Fibroblast of upper back skin (primary cell): ENCODE measurements at places on chromosomes 3 and 15.

GRCh38 chr15:84904419-84904818, 20.0 kb downstream of the SLC28A1 start:
- peak; percentile 23 for DNase-seq

GRCh38 chr15:64720188-64720587, 55.2 kb downstream of the RBPMS2 start:
- no peak for DNase-seq

- DNase-seq = no peak
Measured at GRCh38 chr3:69409011-69409410, 23.1 kb upstream of the FRMD4B start.

GRCh38 chr3:152942366-152942765, 107.4 kb downstream of the P2RY1 start:
- no peak for DNase-seq

- DNase-seq = no peak
Measured at GRCh38 chr3:94709249-94709902, 646.5 kb downstream of the NSUN3 start.

- DNase-seq = no peak
Measured at GRCh38 chr3:134941820-134942219, 146.8 kb downstream of the EPHB1 start.

DNA sequence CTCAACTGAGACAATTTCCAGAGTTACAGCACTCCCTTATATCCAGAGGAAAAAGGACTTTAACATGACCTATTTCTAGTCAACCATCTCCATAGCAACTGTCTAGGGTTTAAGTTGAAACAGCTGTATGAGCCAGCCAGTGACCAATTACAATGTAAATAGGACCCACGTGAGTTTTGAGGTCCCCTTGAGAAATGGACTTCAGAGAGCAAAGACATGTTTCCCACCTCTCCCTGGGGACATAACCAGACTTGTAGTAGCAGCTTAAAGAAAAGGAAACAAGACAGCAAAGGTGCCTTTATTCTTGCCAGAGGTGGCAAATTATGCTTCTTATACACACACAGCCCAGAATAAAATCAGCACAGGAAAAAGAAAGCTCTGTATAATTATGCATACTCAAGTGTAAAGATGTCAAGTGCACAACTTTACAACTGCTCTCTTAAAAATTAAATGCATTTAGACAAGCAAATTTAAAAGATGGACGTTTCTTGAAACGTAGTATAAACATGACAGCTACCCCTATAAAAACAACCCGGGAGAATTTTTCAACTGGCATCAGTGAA, 40.2 kb downstream of the SUMF1 start:
- peak; percentile 84 for DNase-seq

- DNase-seq = no peak
Measured at GRCh38 chr15:26702381-26702780, 70.5 kb downstream of the GABRB3 start.

DNA sequence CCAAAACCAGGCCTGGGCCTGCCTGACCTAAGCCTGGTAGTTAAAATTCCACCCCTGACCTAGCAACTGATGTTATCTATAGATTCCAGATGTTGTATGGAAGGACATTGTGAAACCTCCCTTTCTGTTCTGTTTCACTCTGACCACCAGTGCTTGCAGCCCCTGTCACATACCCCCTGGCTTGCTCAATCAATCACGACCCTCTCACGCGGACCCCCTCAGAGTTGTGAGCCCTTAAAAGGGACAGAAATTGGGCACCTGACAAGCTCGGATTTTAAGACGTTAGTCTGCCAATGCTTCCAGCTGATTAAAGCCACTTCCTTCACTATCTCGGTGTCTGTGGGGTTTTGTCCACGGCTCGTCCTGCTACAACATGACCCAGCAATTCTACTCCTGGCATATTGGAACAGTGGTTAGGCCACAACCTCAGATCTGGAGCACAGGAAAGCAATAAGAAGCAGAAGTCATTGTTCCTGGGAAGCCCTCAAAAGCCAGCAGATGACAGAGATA, 36.7 kb upstream of the LHFPL4 start:
- DNase-seq = no peak

DNA sequence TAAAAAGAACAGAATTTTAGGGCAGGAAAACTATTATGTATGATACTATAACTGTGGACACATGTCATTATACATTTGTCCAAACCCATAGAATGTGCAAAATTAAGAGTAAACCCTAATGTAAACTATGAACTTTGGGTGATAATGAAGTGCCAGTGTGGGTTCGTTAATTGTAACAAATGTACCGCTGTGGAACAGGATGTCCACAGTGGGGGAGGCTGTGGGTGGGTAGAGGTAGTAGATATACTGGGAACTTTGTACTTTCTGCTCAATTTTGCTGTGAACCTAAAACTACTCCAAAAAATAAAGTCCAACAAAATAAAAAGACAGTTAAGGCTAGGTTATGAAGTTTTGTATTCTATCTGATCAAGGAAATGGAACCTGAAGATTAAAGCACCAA, 24.8 kb downstream of the CD96 start:
- no peak for DNase-seq

GRCh38 chr3:43506644-43507043, 115.2 kb downstream of the ANO10 start:
- DNase-seq = no peak

DNA sequence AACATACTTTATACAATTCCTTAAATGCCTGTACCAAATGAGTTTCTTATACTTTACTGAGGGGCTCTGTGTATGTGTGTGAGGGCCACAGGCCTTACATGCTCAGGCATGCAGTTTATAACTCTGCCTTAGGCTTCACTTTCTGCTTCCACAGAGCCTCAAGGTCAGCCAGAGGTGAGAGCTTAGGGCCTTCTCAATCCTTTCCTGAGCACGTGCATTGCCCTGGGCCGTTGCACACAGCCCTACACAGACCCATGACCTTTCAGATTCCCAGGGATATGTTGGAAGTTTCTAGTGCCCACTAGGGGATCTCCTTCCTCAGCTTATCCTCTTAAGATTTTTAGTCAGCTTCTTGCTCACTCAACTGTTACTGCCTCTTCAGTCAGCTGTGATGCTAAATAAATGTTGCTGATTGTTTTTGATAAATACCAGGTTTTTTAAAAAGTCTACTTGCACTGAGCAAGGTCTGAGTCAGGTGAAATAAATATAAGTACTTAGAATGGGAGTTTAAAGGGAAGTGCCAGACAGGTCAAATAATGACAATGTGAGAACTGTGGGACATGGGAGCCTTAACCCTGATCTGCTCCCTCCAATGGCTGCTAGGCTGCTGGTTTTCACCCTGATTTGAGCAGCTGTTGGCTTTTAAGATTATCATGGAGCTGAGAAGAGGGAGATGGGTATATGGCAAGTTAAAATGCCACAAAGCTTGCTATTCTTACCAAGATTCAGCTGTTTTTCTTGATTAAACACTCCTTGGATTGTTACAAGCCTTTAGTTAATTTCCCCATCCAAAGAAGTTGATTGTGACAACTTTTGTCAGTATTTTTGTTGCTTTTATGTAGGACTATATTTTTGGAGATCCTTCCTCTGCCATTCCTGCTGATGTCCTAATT, 169.5 kb downstream of the PLD1 start:
- DNase-seq = peak; percentile 62

- peak; percentile 57 for DNase-seq
Measured at GRCh38 chr3:30203301-30203700, 403.1 kb upstream of the TGFBR2 start.

- no peak for DNase-seq
Measured at GRCh38 chr15:47404877-47405276, 312.4 kb upstream of the SEMA6D start.

- DNase-seq = peak; percentile 29
Measured at GRCh38 chr3:186589121-186589520, 18.6 kb downstream of the DNAJB11 start.

GRCh38 chr15:93703092-93703739, 528.1 kb upstream of the MCTP2 start:
- peak; percentile 90 for DNase-seq

GRCh38 chr3:58366699-58367098, 34.0 kb downstream of the PXK start:
- DNase-seq = peak; percentile 47

- no peak for DNase-seq
Measured at GRCh38 chr3:126998320-126998719, 15.4 kb downstream of the PLXNA1 start.

DNA sequence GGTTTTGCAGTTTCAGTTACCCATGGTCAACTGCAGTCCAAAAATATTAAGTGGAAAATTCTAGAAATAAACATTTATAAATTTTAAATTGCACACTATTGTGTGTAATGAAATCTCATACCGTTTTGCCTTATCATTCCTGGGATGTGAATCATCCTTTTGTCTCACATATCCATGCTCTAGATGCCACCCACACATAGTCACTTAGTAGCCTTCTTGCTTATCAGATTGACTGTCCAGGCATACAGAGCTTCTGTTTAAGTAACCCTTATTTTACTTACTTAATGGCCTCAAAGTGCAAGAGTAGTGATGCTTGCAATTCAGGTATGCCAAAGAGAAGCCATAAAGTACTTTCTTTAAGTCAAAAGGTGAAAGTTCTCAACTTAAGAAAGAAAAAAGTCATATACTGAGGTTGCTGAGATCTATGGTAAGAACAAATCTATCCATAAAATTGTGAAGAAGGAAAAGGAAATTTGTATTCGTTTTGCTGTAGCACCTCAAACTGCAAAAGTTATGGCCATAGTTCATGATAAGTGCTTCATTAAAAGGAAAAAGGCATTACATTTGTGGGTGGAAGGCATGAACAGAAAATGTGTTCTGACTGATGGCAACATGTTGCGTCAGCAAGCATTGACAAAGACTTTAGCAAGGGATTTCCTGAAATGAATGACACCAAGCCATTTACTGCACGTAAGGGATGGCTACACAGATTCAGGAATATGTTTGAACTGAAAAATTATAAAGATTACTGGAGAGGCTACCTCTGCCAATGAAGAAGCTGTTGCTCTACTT, 43.8 kb downstream of the SPATA16 start:
- DNase-seq = peak; percentile 1

GRCh38 chr3:119035014-119035346, 334 bp upstream of the IGSF11 start:
- DNase-seq = no peak

DNA sequence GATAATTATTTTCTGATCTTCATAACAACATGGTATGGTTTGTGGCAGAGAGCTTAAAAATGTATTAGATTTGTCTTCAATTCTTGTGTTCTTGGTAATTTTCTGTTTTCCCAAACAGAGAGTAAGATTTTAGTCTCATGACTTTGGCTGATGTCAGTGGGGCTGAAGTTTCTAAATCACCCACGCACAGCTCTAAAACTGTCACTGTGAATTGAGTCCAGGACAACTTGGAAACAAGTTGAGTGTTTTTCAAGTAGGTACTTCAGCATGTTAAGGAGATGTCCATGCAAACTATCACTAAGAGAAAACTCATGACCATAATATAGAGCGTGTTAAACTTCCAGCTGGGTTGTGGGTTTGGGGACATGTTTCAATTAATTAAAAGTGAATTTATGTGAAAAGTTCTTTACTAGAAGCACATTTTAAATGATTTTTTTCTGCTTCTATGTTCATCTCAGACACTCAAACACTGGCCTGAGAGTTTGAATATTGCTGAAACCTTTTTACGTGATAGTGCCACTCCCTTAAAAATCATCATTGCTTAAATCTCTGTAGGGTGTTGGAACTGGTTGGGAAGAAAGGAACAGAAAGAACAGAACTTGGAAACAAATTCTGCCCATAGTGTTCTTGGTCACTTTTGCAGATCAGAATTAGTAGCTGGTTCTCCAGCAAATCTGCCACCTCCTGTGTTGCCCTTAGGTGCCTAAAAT, 89.8 kb downstream of the KLHL25 start:
- DNase-seq = no peak

GRCh38 chr3:160852856-160853255, 96.8 kb downstream of the PPM1L start:
- no peak for DNase-seq

DNA sequence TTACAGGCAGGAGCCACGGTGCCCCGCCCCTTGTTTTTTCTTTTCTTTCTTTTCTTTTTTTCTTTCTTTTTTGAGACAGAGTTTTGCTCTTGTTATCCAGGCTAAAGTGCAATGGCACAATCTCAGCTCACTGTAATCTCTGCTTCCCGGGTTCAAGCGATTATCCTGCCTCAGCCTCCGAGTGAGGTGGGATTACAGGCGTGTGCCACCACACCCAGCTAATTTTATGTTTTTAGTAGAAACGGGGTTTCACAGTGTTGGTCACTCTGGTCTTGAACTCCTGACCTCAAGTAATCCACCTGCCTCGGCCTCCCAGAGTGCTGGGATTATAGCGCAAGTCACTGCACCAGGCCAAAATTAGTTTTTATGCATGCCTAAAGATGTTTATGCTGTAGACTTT, 2.5 kb downstream of the RPL35A start:
- DNase-seq = no peak

DNA sequence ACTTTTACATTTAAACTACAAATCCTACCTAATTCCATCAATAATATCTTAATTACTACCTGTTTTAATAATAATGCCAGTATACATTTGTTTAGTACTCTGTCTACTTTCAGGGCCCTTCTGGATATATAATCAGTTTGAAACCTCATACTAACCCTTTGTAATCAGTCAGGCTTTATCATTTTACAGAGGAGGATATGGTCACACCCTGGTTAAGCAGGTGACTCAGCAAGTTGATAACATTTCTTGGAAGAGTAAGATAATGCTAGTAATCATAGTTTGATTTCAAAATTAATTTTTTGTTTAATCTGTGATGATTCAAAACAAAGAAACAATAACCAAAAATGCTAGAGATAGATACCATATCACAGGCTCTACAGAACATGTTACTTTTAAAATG, 208.2 kb upstream of the MANF start:
- DNase-seq = no peak

DNA sequence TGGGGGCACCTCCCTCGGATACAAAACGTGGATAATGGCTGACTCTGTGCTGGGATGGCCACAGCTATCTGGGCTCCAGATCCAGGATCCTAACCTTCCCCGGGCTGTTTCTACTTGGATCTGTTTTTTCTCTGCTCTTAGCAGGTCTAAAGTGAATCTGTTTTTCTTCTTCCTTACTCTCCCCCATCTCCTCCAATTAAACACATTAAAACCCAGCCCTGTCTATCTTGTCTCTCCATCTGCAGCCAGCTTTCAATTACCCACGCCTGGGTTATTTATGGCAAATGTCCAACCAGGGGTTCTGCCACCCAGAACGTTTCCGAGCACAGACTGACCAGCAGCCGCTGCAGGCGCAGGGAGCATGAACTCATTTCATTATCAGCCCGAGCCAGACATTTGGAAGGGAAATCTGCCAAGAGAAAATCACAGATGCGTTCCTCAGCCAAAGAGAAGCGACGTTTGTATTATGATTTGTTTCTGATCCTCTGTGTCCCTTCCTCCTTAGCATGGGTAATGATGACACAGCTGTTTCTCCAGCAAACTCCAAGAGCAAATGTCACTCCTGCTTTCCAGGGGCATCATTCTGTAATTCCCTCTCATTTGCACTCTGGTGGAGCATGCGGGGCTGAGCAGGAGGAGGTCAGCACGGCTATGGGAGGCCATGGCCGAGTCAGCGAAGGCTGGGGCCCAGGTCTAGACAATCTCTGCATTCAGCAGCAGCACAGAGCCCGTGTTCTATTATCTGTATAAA, 42.0 kb downstream of the UMPS start:
- DNase-seq = peak; percentile 66

- no peak for DNase-seq
Measured at GRCh38 chr3:37540786-37541185, 320.9 kb upstream of the CTDSPL start.
